Activated T-helper 17 cell treated with anti-CD3 and anti-CD28 coated beads, Interleukin-2, amount 50 U/mL, for 72 hours (primary cell): ENCODE measurements at places on chromosomes 4 and X. TPM values are rescaled to one million over a fixed set of nuclear protein-coding genes. Genes with fewer than 3 reads are reported as not detected.

Gene SMIM10L2A
- total RNA-seq = 0.06 TPM

Gene DMP1
- not detected for total RNA-seq

Gene MMRN1
- total RNA-seq = 0.37 TPM

Gene TEX11
- not detected for total RNA-seq

Gene FAAH2
- 13.2 TPM for total RNA-seq

Gene DCAF8L2
- total RNA-seq = not detected

Gene CFAP47
- total RNA-seq = not detected

Gene MTMR1
- total RNA-seq = 25.5 TPM

Gene EFHC2
- 0.15 TPM for total RNA-seq

Gene KLHL13
- 0.09 TPM for total RNA-seq

Gene SERPINA7
- total RNA-seq = not detected

Gene LRAT
- total RNA-seq = not detected

Gene CCDC158
- total RNA-seq = not detected

Gene H2AZ1
- 519 TPM for total RNA-seq

Gene FAM9B
- total RNA-seq = not detected

Gene LGI2
- not detected for total RNA-seq

Gene PNMA6A
- 0.28 TPM for total RNA-seq

Gene CCDC110
- total RNA-seq = 0.09 TPM

Gene FABP2
- not detected for total RNA-seq

Gene MAGEA1
- not detected for total RNA-seq

Gene MTCP1
- 19.8 TPM for total RNA-seq

Gene PGAM4
- total RNA-seq = not detected

Gene TDO2
- total RNA-seq = not detected

Gene BEND4
- total RNA-seq = 0.32 TPM

Gene UGT2B17
- not detected for total RNA-seq

Gene TMEM31
- not detected for total RNA-seq

Gene SLC49A3
- 1.4 TPM for total RNA-seq

Gene CETN2
- total RNA-seq = 7.0 TPM

Gene EXOC1
- 40.7 TPM for total RNA-seq

Gene ITGB1BP2
- 9.2 TPM for total RNA-seq

Gene PAGE1
- total RNA-seq = not detected

Gene S100P
- 2.5 TPM for total RNA-seq

Gene FGB
- total RNA-seq = not detected

Gene NUP62CL
- total RNA-seq = 5.5 TPM

Gene INTS6L
- 15.2 TPM for total RNA-seq

Gene ASB9
- total RNA-seq = 1.5 TPM

Gene F8A1
- 19.7 TPM for total RNA-seq

Gene IQSEC2
- 0.32 TPM for total RNA-seq

Gene FOXP3
- total RNA-seq = 109 TPM

Gene ATP8A1
- 29.2 TPM for total RNA-seq

Gene CASP3
- total RNA-seq = 84.9 TPM
